ENCODE measurements at places on chromosomes 3 and 15. TPM values are rescaled to one million over a fixed set of nuclear protein-coding genes. Genes with fewer than 3 reads are reported as not detected.

GRCh38 chr15:61524086-61524485 is 295.0 kb upstream of the RORA start:
- DNase-seq = no peak

DNA sequence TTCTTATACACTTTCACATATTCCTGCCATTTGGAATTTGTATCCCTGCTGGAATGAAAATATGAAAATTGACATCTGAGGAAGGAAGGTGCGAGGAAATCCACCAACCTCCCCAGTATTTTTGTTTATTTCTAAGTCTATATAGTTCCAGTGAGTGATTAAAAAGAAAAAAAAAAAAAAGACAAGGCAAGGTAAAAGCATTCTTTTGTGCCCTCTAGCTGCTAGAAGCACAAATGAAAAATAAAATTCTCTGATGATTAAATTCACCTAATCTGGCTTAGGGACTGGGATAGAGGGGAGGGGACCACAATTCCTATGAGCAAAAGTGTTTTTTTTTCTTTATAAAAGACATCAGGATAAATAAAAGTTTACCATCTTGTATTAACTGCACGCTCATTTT is 370.9 kb downstream of the NR2F2 start:
- DNase-seq = no peak

GRCh38 chr3:138033202-138033691 is 23.3 kb downstream of the CLDN18 start:
- DNase-seq = no peak

The CCDC9B gene
- total RNA-seq = 19.7 TPM

GRCh38 chr15:90664650-90665287 is 52.4 kb upstream of the BLM start:
- DNase-seq = peak; percentile 31

GRCh38 chr15:46296797-46297196 is 662.0 kb downstream of the SQOR start:
- DNase-seq = no peak

GRCh38 chr15:77629070-77630030 is 3.4 kb downstream of the LINGO1 start:
- DNase-seq = no peak

The RYR3 gene
- total RNA-seq = 0.18 TPM

DNA sequence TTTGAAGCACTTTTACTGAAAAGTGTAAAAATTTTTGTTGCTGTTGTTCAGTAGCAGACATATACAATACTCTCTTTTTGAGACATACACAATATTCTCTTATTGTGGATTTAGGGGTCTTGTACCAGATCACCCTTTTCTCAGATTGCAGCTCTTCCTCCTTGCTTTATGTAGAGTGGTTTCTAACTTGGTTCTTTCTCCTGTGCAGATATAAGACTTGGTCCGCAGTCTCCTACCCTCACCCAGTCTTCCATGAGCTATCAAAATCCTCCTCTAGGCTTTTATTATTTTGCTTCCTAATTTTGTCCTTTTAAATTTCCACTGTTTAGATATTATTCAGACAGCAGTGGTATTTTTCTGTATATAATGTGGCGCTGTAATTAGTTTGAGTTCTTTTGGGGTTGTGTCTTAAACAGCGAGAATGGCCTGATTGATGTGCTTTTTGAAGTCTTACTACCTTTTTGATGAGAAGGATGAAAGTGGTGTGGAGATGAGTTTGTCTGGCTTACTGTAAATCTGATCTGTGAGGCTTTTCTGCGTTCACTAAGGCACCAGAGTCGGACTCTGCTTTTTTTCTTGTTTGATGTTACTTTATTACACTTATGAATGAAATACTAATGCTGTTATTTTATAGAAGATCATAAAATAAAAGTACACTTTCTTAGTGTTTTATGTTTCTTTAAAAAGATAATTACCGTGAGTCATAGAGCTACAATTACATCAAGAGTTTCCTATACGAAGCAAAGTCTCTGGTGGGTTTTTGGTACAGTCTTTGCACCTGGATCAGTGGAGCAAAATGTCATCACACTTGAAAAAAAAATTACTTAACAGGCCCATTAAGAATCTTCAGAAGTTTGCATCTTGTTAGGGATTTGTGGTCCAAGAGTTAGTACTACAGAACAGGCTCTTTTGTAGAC is 27.8 kb downstream of the FNDC3B start:
- no peak for DNase-seq

- no peak for DNase-seq
Observed at GRCh38 chr3:156649681-156650080, 24.7 kb upstream of the TIPARP start.

The PP2D1 gene
- total RNA-seq = not detected

DNA sequence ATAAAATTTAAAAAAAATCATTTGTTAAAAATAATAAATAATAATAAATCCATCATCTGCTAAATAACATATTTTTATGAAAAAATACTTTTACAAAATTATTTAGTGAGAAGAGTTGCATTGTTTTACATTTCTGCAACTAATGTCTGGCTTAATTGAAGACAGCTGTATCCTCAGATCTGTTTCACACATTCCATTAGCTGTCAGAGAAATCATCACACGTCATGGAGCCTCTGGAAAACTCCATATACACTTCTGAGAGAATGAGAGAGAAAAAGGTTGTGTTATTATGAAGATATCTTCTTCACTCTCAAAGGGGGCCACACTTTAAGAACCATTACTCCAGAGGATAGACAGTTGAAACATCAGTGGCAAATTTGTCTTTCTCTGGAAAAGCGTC is 40.8 kb downstream of the CMSS1 start:
- DNase-seq = no peak

The PAQR9 gene
- not detected for total RNA-seq
